GOT3 (cell line): ENCODE measurements at places on chromosomes 7 and 10.

GRCh38 chr7:80954191-80954590 is 35.3 kb upstream of the SEMA3C start:
- no peak for DNase-seq

GRCh38 chr7:155750255-155751125 is 61.8 kb downstream of the SHH start:
- no peak for DNase-seq

- DNase-seq: no peak
Observed at GRCh38 chr10:48458662-48459048, 146.2 kb downstream of the ARHGAP22 start.

DNA sequence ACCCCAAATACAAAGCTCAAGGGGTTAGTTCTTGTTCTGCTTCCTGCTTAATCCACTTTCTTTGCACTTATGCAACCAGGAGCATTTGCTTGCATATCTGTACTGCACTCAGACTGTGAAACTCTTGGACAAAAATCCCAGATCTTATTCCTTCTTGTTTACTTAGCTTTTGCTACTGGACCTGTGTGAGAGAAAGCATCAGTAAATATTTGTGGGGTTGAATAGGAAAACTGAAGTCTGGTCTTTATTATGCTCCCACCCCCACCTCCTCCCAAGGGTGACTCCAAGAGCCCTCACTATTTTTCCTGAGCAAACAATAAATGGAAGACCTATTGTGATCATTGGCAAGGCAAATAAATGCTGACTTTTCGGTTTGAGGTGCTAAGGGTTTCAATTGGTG is 57.1 kb upstream of the VSTM2A start:
- no peak for DNase-seq

GRCh38 chr7:77200542-77200941 is 923 bp upstream of the FGL2 start:
- no peak for DNase-seq
